Fibroblast of skin of right biceps (primary cell): ENCODE measurements at places on chromosomes 12 and 14.
A peak's percentile ranks its signal among the peaks of the same experiment; 100 is the strongest.

GRCh38 chr12:79012636-79013035 is 148.1 kb downstream of the SYT1 start:
- no peak for DNase-seq

DNA sequence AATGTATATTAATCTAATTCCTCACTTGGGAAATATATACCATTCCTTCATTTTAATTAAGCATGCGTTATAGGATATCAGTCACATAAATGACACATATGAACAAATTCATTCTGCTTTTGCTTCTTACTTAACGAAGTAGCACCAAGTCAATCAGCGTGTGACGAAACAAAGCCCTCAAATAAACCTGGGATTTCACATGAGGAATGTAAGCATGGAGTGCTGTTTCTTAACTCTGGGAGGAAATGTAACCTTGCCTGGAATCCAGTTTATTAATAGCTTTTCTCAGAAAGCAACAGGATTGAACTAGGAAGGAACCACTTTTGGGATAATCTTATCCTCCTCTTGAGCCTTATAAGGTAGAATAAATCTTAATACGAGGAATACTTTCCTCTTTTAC is 72.0 kb downstream of the NIN start:
- DNase-seq: no peak

GRCh38 chr14:90005441-90005840 is 49.7 kb downstream of the TDP1 start:
- DNase-seq: no peak

GRCh38 chr12:122841544-122842321 is 6.5 kb downstream of the HIP1R start:
- peak; percentile 74 for DNase-seq

GRCh38 chr12:132523576-132524331 is 33.8 kb downstream of the FBRSL1 start:
- peak; percentile 32 for DNase-seq
